ENCODE measurements at places on chromosomes 16 and 17. TPM values are rescaled to one million over a fixed set of nuclear protein-coding genes. Genes with fewer than 3 reads are reported as not detected.

Gene KRT24
- not detected for total RNA-seq

Gene TPPP3
- total RNA-seq: 14.2 TPM

Gene CRHR1
- total RNA-seq: 0.20 TPM

Gene LPCAT2
- total RNA-seq: 4.7 TPM

Gene PMFBP1
- total RNA-seq: 0.05 TPM

Gene PRCD
- not detected for total RNA-seq

Gene SLC12A3
- total RNA-seq: not detected

Gene GSE1
- total RNA-seq: 22.2 TPM

Gene ABCC3
- total RNA-seq: 123 TPM

Gene DVL2
- total RNA-seq: 31.8 TPM

Gene AHSP
- not detected for total RNA-seq

Gene DRC7
- not detected for total RNA-seq

Gene CORO1A
- 4.1 TPM for total RNA-seq

Gene MPV17L
- total RNA-seq: 5.9 TPM

Gene AOC2
- 1.9 TPM for total RNA-seq

Gene TTC19
- 46.1 TPM for total RNA-seq

Gene PTGES3L
- total RNA-seq: 0.73 TPM

Gene OR1F1
- total RNA-seq: 0.18 TPM

Gene KRT40
- not detected for total RNA-seq

Gene MT1F
- 26.2 TPM for total RNA-seq

Gene KRT28
- not detected for total RNA-seq

Gene SECTM1
- total RNA-seq: 2.2 TPM

Gene JPH3
- 1.9 TPM for total RNA-seq

Gene PRSS27
- total RNA-seq: 1.1 TPM

Gene KRTAP4-8
- total RNA-seq: not detected

Gene HYDIN
- 0.61 TPM for total RNA-seq

Gene WFDC1
- total RNA-seq: not detected

Gene KRTAP4-12
- not detected for total RNA-seq

Gene C16orf74
- total RNA-seq: 16.2 TPM

Gene CUEDC1
- 66.2 TPM for total RNA-seq

Gene RAB40C
- total RNA-seq: 16.9 TPM

Gene ABCC1
- total RNA-seq: 93.3 TPM

Gene KLHL10
- total RNA-seq: not detected

Gene SBK1
- total RNA-seq: 0.22 TPM

Gene FAAP100
- 19.0 TPM for total RNA-seq

Gene USP43
- 4.5 TPM for total RNA-seq

Gene CBX2
- total RNA-seq: 15.5 TPM

Gene CPNE7
- 75.2 TPM for total RNA-seq

Gene SLC6A2
- not detected for total RNA-seq

Gene FNDC8
- total RNA-seq: not detected

Gene ABCA9
- total RNA-seq: not detected

Gene RBFOX1
- total RNA-seq: not detected

Gene SLC35G6
- not detected for total RNA-seq

Gene SLC26A11
- total RNA-seq: 15.1 TPM

Measured in A549 treated with GW870086 at 1 μM for 4 hours (cell line).